ENCODE measurements at places on chromosomes 5 and 9. TPM values are rescaled to one million over a fixed set of nuclear protein-coding genes. Genes with fewer than 3 reads are reported as not detected.

CDH12 gene
- polyA plus RNA-seq: not detected

SV2C gene
- polyA plus RNA-seq: 0.02 TPM

TMEM8B gene
- polyA plus RNA-seq: 2.0 TPM

DOK3 gene
- polyA plus RNA-seq: 1.7 TPM

FABP6 gene
- polyA plus RNA-seq: 1.7 TPM

CCDC69 gene
- polyA plus RNA-seq: 4.1 TPM

LCN9 gene
- not detected for polyA plus RNA-seq

FUBP3 gene
- 35.0 TPM for polyA plus RNA-seq

INSL4 gene
- polyA plus RNA-seq: not detected

PLPP7 gene
- not detected for polyA plus RNA-seq

KCNN2 gene
- polyA plus RNA-seq: 0.09 TPM

ANXA2R gene
- 0.13 TPM for polyA plus RNA-seq

OGN gene
- not detected for polyA plus RNA-seq

LRRC19 gene
- polyA plus RNA-seq: not detected

PCDHGA8 gene
- 0.09 TPM for polyA plus RNA-seq

NDUFA8 gene
- polyA plus RNA-seq: 90.9 TPM

PCDHGA7 gene
- polyA plus RNA-seq: 0.14 TPM

ZNF300 gene
- 3.4 TPM for polyA plus RNA-seq

SPAAR gene
- not detected for polyA plus RNA-seq

NUTM2F gene
- polyA plus RNA-seq: not detected

ANKRD31 gene
- polyA plus RNA-seq: 0.18 TPM

PCDHB11 gene
- polyA plus RNA-seq: not detected

CCL19 gene
- not detected for polyA plus RNA-seq

TRIM7 gene
- 27.6 TPM for polyA plus RNA-seq

PTGR1 gene
- polyA plus RNA-seq: 45.1 TPM

TAF1L gene
- not detected for polyA plus RNA-seq

PCDHGB5 gene
- 1.8 TPM for polyA plus RNA-seq

BARHL1 gene
- not detected for polyA plus RNA-seq

TEX48 gene
- polyA plus RNA-seq: not detected

BARX1 gene
- polyA plus RNA-seq: not detected

Measured in keratinocyte (primary cell).